Stimulated activated CD8-positive, alpha-beta memory T cell treated with anti-CD3 and anti-CD28 coated beads, Interleukin-4, amount 100 ng/mL, for 1 hour (primary cell): ENCODE measurements at places on chromosomes 5 and 9.

- DNase-seq, result no peak
Measured at GRCh38 chr9:7388755-7389154, 410.8 kb downstream of the DMAC1 start.

- no peak for DNase-seq
Measured at GRCh38 chr9:79264511-79265355, 307.0 kb upstream of the TLE4 start.

DNA sequence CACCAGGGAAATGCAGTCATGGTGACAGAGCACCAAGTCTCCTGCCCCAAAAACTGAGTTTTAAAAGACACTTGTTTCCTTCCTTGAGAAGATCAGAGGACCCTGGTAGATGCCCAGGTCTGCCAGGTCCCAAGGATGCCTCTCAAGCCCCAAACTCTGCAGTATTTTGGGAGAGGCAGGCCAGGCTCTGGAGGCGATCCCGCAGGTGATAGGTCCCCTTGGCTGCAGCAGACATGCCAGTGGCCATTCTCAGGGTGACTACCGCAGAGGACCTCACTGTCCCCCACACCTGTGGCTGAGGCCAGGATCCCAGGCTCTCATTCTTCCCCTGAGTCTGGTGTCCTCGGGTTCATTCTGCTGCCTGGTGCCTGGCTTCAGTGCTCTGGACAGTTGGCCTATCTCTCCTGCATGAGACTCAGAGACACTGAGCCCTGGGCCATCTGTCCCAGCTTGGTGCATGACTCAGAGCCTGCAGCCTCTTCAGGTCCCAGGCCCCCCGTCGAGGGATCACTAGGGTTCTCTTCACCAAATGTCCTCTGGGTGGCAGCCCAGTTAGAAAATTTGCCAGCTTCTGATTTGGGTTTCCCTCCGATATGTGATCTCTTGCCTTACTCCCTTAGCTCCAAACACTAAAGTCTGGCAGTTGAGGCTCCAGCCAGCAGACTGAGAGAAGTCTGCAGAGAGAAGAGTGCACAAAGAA, 59.7 kb upstream of the GARNL3 start:
- no peak for DNase-seq

- DNase-seq, result no peak
Measured at GRCh38 chr9:105994970-105995369, 300.6 kb downstream of the TMEM38B start.

DNA sequence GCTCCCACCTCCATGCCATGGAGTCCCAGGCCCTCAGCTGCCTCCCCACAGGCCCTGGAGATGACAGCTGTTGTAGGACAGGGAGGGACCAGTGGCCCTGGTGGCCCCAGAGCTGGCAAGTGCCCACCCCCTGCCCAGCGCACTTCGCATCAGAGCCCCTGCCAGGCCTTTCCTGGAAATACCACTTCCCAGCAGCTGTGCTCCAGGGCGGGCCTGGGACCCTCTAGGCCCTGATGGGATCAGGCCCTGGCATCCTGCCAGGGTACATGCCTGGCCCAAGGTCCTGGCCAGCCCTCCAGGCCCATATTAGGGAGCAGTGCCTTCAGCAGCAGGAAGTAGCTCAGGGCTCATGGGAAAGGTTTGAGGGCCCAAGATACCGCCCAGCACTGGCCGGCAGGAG, 2.5 kb downstream of the KCNT1 start:
- no peak for DNase-seq

GRCh38 chr5:120251898-120252297, 212.2 kb upstream of the PRR16 start:
- DNase-seq, result no peak

- DNase-seq, result no peak
Measured at GRCh38 chr9:90834828-90835595, 33.4 kb downstream of the SYK start.

- DNase-seq, result no peak
Measured at GRCh38 chr9:98873951-98874371, 66.5 kb downstream of the GALNT12 start.

DNA sequence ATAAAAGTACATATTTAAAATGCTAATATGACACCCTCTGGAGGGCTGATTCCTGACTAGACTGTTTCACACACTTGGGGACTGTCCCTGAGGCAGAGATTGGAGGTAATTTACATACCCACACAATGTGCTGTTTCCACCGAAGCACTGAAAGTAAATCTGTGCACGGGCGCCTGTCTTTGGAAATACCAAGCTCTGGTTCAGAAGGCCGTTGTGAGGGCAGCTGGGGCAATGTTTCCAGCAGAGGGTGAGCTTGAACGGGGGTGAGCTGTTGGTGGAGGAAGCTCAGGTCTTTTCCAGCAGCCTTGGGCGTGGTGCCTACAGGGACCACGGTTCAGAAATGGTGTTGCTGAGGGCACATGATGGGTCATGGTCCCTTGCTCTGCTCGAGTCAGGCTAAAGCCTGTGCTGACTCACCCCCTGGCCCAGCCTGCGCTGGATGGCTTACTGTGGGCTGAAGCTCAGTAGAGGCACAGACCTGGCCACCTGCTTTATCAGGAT, 25.8 kb upstream of the HMCN2 start:
- DNase-seq, result no peak

DNA sequence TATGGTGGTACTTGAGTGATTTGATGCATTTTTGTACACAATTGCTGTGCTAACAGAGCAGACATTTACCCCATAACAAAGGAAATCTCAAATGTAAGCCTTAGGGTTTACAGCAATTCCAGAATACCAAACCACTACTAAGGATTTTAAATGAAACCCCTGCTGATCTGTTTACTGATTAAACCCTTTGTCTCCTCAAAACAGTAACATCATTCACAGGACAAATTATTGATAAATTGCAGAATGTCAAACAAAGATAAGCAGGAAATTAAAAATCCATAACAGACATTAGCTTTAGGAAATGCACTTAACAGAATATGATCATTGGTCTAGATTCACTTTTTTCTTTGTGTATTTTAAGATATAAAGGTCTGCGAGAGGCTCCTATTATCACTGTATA, 1016.4 kb upstream of the DMAC1 start:
- DNase-seq, result no peak

- no peak for DNase-seq
Measured at GRCh38 chr5:14172149-14172795, 29.1 kb downstream of the TRIO start.

GRCh38 chr9:129068990-129069861, 11.7 kb upstream of the DOLPP1 start:
- peak; percentile 24 for DNase-seq

- no peak for DNase-seq
Measured at GRCh38 chr5:176553260-176554085, 4.3 kb downstream of the CDHR2 start.

- DNase-seq, result no peak
Measured at GRCh38 chr9:133886563-133887501, 105.3 kb downstream of the VAV2 start.

DNA sequence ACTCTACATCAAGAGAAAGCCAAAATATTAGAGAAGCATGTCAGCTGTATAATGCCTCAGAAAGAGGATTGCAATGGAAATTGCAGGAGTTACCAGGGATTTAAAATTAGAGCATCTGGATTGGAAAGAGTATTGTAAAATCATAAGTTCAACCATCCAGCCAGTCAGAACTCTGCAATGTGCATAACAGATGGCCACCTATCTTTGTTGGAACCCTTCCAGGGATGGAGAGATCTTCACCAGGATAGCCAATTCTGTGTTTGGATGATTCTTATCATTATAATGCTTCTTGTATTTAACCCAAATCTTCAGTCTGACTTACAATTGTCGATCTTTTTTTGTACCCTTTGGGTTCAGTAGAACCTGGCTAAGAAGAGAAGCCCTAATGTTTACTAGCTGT, 164.4 kb downstream of the TLR4 start:
- no peak for DNase-seq

- DNase-seq, result no peak
Measured at GRCh38 chr9:132114102-132114707, 34.5 kb upstream of the MED27 start.

GRCh38 chr5:168953351-168953750, 347.6 kb downstream of the SLIT3 start:
- DNase-seq, result no peak

- DNase-seq, result no peak
Measured at GRCh38 chr5:158119961-158120723, 261.2 kb upstream of the CLINT1 start.

GRCh38 chr5:175712313-175712680, 54.4 kb downstream of the HRH2 start:
- no peak for DNase-seq

- no peak for DNase-seq
Measured at GRCh38 chr5:94184870-94185269, 433.5 kb downstream of the KIAA0825 start.
